ENCODE measurements at places on chromosomes 6 and 20.

- no peak for DNase-seq
Measured at GRCh38 chr6:81999826-82000225, 247.3 kb upstream of the TENT5A start.

DNA sequence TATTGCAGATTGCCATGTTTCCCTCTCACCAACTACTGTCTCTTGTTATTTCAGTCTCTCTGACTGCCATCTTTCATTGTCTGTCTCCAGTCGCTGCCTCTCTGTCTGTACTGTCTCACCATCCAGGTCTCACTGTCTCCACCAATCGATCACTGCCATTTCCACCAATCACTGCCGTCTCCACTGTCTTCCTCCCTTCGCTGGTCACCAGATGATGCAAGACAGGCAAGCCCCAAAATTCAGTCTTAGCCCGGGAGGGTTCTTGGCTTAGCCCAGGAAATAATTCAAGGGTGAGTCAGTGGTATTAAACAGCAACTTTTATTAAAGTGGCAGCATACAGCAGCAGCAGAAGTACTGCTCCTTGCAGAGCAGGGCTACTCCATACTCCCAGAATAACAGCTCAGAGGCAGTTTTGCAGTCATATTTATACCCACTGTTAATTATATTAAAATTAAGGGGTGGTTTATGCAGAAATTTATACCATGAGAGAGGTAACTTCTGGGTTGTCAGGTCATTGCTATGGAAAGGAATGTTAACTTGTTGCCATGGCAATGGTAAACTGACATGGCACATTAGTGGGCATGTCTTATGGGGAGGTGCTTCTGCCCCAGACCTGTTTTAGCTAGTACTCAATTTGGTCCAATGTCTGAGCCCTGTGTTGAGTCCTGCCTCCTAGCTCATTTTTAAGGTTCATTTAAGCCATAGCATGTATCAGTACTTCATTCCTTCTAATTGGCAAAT, 23.0 kb upstream of the ECHDC1 start:
- DNase-seq: no peak

GRCh38 chr20:38270869-38271605, 10.5 kb upstream of the KIAA1755 start:
- DNase-seq: no peak

DNA sequence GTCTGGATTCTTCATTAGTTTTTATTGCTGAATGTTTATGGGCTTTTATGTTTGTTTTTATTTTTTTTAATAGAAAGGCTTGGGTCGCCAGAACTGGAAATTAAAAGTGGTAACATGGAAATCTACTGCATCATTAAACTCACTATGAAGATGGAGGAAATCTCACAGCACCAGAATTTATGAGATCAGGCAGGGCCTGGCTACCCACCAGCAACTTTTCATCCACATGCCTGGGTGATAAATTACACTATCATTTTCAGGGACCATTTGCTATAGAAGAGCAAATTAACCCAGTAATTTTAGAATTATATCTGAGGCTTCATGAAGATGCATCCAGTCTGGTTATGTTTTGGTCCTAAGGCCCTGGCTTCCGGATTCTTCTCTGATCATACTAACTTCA, 57.8 kb upstream of the PLCB4 start:
- DNase-seq: no peak

DNA sequence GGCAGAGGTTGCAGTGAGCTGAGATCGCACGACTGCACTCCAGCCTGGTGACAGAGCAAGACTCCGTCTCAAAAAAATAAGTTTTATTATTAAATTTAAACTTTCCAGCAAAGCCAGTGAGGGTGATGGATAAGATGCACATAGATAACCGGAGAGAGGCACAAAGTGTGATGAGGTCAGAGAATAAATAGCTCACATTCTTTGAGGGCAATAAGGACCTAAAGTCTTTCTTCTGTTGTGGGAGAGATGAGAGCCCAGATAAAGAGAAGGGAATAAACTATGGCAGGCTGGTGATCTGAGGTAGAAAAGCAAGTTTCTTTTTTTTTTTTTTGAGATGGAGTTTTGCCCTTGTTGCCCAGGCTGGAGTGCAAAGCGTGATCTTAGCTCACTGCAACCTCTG, 20.6 kb upstream of the EZR start:
- no peak for DNase-seq
